Fibroblast of skin of abdomen (primary cell): ENCODE measurements at places on chromosomes 6 and 20.
A peak's percentile ranks its signal among the peaks of the same experiment; 100 is the strongest.

DNA sequence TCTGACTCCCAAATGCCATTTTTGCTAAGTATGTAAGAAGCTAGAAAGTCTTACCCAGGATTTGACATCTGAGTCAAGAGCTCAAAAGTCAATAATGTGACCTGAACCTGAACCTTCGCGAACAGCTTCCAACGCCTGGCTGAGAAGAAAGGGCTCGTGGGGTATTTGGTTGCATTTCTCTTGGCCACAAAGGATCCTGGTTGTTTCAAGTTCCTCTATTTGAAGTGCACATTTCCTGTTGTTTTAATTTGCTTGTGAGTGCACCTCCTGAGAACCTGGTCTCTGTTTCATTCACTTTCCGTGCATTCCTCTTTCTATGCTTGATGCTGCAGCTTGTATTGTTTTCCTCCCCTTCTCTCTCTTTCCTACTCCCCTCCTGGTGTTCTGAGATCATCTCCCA lies 212.5 kb downstream of the FOXA2 start:
- no peak for DNase-seq

DNA sequence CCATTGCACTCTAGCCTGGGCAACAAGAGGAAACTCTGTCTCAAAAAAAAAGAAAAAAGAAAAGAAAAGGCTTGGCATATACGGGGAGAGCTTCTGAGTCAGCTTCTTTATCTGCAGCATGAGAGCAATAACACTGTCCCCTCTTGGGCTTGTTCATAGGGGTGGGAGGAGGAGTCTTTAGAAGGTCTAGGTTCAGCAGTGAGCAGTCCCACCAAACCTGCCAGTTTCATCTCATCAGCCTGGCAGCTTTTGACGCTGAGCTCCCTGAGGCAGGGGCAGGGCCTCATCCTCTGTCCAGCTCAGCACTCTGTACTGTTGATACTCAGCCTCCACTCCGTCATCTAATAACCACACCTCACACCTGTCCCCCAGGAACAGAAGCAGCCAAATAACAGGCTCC lies 5.6 kb upstream of the C6orf132 start:
- DNase-seq: no peak

DNA sequence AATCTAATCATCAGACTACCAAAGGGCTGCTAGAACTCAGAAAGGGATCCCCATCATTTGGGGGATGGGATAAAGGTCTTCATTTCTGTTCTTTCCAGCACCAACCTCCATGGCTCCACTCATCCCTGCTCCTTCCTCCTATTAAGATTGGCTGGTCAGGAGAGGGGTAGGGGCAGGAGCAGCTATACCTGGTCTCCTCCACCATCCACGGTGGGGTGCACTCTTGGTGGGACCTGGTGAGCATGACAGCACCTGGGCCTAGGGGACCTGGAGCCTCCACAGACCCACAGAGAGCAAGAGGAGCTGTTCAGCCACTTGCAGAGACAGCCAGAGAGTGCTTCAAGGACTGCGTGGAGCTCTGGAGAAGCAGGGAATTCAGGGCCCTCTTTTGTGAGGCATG lies 6.1 kb upstream of the ULBP2 start:
- DNase-seq: no peak

GRCh38 chr6:89269252-89269651 lies 45.8 kb downstream of the GABRR2 start:
- no peak for DNase-seq

DNA sequence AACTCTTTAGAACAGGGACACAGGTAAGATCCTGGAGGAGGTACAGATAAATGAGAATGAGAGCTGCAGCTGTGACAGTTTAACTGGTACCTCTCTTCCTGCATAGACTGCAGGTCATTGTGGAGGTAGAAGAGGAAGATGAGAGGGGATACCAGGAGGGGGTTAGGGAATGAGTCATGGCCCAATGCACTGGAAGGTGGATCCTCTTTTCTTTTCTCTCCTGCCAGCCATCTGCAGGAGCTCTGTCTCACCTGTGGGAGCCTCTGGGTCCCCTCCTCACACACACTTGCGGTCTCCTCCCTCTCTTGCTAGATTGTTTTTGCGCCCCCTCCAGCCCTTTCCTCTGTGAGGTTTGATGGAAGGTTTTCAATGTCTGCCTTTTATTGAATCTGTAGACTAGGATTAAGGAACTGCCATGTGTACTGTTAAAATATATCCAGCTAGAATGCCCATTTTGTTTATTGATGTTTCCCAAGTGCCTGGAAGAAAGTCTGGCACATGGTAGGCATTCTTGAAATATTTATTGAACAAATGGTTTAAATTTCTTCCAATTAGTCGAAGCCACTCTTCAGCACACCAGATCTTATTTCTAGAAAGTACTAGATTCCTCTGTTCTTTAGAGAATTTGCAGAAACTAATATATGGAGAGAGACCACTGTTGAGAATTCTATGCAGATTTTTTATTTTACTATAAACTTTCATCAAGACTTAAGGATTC lies 13.0 kb downstream of the C6orf163 start:
- DNase-seq: no peak

DNA sequence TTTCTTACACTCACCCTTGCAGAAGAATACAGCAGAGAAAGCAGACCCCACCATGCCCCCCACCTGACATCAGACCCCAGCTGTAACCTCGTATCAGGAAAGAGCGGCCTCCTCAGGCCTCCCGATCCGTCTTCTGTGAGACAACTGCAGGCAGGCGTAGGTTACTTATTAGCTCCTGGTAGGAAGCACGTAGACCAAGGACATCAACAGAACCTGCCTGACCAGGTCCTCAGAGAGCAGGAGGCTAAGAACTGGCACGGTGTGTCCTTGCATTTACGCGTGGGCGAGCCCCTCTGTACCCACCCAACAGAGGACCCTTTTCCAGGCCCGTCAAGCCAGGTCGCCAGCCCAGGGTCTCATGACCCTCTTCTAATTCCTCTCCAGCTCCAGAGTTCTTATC lies 51.0 kb downstream of the ABHD12 start:
- no peak for DNase-seq

GRCh38 chr20:53412577-53413185 lies 181.0 kb downstream of the ZNF217 start:
- DNase-seq: no peak

- DNase-seq: no peak
Measured at GRCh38 chr6:159093609-159094443, 49.0 kb upstream of the TAGAP start.

GRCh38 chr20:61288331-61288784 lies 36.3 kb downstream of the CDH4 start:
- no peak for DNase-seq

DNA sequence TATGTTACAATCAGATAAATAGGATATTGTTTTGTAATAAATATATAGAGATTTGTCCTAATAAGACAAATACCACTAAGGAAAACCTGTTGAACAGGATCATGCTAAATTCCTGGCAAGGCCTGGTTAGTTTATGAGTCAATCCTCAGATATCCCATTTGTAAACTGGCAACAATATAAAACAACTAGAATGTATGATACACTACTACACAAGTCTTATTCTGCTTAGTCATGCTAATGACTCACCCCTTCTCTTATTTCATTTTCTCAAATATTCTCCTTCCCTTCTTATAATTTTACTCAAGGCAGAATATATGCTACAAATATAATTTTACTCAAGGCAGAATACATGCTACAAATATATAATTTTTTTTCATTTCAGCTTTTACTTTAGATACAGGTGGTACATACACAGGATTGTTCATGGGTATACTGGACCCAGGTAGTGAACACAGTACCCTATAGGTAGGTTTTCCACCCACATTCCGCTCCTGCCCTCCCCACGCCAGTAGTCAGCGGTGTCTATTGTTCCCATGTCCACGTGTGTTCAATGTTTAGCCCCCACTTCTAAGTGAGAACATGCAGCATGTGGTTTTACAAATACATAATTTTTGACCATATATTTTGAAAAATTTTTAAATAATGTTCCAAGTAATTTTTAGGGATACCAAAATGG lies 6.3 kb downstream of the OSER1 start:
- peak; percentile 93 for DNase-seq

- no peak for DNase-seq
Measured at GRCh38 chr6:133468591-133468990, 227.4 kb downstream of the EYA4 start.

- DNase-seq: no peak
Measured at GRCh38 chr6:79184086-79184485, 50.4 kb downstream of the HMGN3 start.

DNA sequence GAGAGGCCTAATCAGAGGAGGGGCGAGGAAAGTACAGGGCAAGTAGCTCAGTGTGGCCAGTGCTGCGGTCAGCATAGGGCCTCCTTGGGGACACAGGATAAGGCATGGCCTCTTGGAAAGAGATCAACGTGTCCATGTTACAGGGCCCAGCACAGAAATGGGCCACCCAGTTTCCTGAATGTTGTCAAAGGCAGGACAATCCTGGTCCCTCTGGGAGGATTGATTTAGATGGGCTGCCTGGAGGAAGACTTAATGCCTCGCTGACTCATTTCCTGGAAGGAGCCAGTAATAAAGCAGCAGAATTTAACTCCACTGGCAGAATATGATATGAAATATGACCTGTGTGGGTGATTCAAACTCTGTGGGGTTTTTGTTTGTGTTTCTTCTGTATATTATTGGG lies 16.6 kb downstream of the DDO start:
- DNase-seq: peak; percentile 36

DNA sequence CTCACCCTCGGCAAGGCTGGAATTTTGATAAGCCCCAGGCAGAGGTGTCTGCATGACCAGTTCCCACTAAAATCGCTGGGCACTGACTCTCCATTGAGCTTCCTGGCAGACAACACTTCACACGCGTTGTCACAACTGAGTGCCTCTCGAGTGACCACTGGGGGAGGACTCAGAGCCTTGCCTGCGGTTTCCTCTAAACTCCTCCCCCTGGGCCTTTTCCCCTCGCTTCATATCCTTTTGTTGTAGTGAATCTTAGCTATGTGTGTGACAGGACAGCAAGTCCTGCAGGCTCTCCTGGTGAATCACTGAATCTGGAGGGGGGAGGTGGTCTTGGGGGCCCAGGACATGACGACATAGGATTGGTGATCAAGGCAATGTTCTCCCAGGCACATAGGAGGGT lies 670.8 kb downstream of the PRKN start:
- peak; percentile 76 for DNase-seq

DNA sequence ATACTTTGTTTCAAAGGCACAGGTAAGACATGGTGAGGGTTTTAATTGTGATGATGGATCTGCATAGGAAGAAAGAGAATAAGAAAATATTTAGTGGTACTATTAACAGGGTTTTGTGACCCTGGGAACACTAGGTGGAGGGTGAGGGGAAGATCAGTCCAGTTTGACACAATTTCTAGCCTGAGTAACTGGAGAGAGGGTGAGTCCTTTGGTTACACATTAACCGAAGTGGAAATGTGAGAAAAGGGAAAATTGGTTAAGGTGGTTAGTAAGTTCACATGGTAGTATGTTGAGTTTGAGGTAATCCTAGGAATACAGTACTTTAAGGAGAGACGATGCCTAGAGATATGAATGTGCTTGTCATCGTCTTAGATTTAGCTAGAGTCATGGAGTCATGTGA lies 54.8 kb upstream of the POU3F2 start:
- DNase-seq: no peak

DNA sequence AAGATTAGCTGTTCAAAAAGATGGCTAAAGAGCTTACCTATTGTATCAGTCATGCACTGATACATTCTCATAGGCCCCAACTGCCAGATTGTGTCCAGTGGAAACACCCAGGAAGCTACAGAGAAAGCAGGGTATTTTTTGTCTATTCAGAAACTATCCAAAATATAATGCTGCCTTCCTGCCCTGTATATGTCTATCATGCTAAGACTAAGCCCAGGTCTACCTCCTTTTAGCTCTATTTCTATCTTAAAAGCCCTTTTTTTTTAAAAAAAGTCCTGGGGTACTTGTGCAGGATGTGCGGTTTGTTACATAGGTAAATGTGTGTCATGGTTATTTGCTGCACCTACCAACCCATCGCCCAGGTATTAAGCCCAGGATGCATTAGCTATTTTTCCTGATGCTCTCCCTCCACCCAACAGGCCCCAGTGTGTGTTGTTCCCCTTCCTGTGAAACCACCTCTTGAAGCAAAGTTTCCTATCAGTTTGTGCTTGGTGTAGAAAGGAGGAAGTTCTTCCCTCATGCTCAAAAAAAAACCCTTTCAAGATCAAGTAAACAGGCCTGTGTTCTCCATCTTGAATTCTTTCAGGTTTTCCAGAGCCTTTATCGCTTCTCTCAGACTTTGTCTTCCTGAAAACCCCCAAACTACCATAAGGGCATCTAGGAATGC lies 514 bp downstream of the DEFB129 start:
- DNase-seq: no peak

- no peak for DNase-seq
Measured at GRCh38 chr6:137880746-137881521, 13.9 kb downstream of the TNFAIP3 start.

GRCh38 chr6:34723203-34723602 lies 26.6 kb upstream of the ILRUN start:
- DNase-seq: peak; percentile 5

DNA sequence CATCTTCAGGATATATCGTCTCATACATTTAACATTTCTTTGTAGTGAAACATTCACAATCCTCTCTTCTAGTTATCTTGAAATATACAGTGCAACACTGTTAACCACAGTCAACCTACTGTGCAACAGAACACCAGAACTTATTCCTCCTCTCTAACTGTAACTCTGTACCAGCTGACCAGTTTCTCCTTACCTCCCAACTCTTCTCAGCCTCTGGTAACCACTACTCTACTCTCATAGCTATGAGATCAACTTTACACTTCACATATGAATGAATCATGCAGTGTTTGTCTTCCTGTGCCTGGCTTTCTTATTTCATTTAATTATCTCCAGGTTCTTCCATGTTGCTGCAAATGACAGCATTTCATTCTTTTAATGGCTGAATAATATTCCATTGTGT lies 337.6 kb downstream of the BTBD9 start:
- DNase-seq: peak; percentile 31

- no peak for DNase-seq
Measured at GRCh38 chr6:97110149-97110548, 172.9 kb downstream of the MMS22L start.

DNA sequence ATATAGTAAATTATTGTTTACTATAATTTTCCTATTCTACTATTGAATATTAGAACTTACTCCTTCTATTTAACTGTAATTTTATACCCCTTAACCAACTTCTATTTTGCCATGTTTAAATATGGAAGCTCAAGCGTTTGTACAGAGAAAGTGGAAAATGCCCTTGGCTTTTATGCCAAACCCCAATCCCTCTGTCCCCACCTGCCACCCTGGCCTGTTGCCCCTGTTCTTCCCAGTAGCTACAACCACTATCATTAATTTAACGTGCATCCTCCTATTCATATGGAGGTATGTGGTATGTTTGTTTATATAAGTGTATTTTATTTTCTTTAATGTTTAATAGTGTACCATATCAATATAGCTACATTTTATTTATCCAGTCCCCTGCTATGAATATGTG lies 58.1 kb downstream of the ASXL1 start:
- DNase-seq: no peak
